ENCODE measurements at places on chromosomes 1 and 21.

DNA sequence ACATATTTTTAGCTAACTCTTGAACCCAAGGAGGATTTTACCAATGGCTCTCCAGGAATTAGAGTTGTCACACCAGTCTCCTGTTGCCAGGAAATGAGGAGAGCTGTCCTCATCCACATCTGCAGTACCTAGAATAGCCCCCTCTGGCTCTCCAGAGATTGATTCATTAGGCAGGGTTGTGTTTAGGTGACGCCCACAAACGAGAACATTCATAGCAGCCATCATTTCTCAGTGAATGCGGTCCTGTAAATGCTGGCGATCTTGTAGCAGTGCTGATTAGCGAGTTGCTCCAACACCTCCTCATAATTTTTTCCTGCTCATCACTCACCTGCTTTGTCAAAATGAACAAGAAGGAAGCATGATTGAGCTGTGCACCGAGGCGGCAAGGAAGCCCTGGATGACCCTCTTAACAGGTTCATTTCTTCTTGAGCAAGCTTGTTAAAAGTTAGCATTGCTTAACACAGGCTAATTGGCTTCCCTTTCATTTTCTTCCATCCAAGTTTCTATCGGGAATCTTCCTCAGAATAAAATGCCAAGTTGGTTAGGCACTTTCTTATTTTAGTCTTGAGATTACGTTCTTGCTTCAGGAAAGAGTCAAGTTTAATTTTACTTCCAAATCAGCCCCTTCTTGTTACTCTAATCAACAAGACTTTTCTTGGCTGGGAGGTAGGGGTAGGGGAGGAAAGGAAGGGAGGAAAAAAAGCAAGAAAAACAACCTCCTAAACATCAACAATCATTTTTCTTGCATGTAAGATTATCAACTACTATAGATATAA is 16.5 kb upstream of the KLHDC8A start:
- DNase-seq: no peak

GRCh38 chr1:95636897-95637296 is 402.9 kb downstream of the RWDD3 start:
- DNase-seq: no peak

- DNase-seq: no peak
These were observed 1512.0 kb upstream of the PRMT6 start for GRCh38 chr1:105544475-105544874.

- no peak for DNase-seq
These were observed 14.7 kb upstream of the OVAAL start for GRCh38 chr1:180544050-180544449.

DNA sequence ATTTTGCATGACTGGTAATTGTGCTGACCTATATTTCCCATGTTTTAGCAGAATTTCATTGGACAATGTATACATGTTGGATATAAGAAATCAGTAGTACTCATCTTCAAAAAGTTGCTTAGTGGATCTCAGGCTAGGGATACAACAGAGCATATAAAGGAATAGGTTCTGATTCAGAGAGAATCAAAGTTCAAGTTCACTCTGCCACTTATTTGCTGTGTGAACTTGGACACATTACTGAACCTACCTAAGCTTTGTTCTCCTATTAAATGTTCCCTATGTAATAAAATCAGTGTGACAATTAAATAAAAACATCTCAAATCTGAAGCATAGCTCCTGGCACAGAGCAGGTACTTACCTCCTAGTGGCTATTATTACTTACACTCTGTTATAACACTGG is 9.3 kb downstream of the CD58 start:
- DNase-seq: no peak

GRCh38 chr21:25709684-25710265 is 24.9 kb downstream of the ATP5PF start:
- DNase-seq: no peak

DNA sequence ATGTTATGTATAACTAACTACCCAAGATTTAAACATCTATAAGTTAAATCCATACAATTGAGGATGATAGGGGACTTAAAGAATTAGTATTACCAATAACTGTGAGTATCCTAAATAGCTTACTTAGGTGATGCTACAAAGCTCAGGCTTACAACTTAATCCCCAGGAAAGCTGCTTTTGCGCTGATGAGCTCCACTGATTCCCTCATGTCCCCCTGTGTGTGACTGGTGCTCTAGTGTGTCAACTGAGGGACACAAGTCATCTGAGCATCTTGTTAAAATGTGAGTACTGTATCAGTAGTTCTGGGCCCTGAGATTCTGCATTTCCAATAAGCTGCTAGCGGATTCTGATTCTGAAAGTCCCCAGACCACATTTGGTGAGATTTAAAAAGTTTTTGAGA is 1458.8 kb downstream of the MRPL39 start:
- no peak for DNase-seq

DNA sequence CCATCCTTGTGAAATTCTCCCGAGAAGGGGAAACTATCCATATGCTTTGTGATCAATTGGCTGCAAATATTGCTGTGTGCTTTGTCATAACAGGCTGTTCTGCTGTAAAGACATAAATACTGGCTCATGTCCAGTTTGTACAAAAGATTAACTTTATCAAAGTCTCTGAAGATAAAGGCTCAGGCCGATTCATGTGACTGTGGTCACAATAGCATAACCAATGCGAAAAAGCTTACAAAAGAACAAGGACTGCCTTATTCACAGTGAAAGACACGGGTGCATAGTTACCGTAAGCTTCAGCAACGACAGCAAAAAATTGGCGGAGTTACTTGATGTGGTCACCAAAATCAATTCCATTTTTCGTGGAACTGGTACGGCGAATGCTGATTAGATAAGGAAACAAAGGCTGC is 173.6 kb upstream of the CHRM3 start:
- DNase-seq: no peak

DNA sequence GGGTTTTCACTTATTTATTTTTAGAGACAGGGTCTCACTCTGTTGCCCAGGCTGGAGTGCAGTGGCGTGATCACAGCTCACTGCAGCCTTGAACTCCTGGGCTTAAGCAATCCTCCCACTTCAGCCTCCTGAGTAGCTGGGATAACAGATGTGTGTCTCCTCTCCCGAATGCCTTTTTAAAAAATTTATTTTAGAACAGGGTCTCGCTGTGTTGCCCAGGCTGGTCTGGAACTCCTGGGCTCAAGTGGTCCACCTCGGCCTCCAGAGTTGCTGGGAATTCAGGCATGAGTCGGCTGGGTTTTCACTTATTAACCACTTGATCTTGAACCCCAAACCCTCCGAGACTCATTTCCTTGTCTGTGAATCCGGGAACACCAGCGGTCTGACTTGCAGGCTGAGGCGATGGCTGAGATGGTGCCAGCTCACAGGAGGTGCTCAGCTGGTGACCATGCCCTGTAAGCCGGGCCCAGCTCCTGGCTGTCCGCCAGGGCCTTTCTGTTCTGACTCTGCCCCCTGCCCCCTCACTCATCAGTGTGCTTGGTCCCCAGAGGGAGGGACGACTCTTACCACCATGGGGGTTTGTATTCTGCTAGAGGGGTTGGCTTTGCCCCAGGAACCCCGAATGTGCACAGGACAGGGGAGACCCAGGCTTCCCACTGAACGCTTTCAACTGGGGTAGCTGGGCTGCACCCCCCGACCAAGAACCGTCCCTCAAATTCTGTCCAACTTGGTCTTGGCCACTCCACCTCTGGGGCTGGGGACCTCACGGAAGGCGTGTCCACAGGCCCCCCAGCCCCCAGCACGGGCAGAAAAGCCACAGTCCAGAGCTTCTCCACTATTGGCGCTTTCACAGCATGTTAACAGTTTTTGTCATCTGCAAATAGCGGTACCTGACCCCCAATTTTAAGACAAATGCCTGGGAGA is 22.5 kb downstream of the MMEL1 start:
- DNase-seq: peak; percentile 48

- no peak for DNase-seq
These were observed 122.8 kb downstream of the ACTL8 start for GRCh38 chr1:17877896-17878295.

- DNase-seq: no peak
These were observed 21.9 kb upstream of the PADI6 start for GRCh38 chr1:17350083-17350482.

- DNase-seq: no peak
These were observed 1.8 kb downstream of the C2CD2 start for GRCh38 chr21:41951876-41952567.

DNA sequence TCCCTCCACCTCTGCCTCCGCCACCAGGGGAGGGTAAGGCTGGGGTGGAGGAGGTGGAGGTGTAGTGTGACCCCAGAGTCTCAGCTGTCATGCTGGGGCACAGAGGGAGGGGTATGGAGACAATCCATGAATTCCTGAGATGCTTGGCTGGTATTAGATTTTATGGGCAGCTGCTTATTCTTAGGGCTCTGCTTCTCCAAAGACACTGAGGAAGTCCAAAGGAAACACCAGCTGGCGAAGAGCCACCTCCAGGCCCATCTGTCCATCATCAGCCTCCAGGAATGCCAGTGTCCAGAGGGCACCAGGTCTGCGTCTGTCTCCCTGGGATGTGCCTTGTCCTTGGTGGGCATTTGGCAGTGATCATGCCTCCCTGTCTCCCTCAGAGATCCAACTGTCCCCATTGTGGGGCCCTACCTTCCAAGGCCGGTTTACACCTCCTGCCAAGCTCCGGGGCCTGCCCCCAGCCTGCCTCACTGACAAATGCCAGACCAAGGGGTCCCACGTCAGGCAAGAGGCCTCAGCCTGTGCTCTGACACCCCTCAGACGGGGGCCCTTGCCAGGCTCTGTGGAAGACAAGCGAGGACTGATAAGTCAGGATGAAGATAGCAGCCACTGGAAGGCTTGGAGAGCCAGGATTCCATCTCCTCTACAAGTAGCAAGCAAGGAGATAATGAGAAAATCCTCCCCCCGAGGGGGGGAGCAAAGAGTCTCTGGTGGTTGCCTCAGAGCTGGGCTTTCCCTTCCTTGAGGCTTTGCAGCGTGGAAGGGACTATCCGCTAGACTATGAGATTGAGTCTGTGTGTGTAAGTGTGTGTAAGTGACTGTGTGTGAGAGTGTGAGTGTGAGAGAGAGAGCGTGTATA is 1.6 kb downstream of the TNNI1 start:
- DNase-seq: no peak

DNA sequence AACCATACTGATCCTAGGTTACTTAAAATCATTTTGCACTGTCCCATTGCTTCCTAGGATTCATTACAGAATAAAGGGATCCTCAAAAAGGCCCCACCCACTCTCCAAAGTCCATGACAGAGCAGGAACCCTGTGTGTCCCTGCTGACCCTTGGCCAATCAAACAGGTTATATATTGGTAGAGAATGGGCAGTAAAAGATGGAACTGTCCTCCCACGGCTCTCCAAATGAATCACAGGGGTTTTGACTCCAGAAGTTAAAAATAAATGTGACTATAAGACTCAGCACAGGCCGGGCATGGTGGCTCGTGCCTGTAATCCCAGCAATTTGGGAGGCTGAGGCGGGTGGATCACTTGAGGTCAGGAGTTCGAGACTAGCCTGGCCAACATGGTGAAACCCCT is 65.5 kb downstream of the ACOT7 start:
- DNase-seq: no peak

- peak; percentile 93 for DNase-seq
These were observed at the start of gene TM2D1 for GRCh38 chr1:61724813-61725694. TM2D1 (minus strand) TSS chr1:61725141; CDS start chr1:61725120, 21 bp downstream.

Measured in lower lobe of right lung (tissue), 2 donors.